ENCODE measurements at places on chromosomes 11 and 22. TPM values are rescaled to one million over a fixed set of nuclear protein-coding genes. Genes with fewer than 3 reads are reported as not detected.

DNA sequence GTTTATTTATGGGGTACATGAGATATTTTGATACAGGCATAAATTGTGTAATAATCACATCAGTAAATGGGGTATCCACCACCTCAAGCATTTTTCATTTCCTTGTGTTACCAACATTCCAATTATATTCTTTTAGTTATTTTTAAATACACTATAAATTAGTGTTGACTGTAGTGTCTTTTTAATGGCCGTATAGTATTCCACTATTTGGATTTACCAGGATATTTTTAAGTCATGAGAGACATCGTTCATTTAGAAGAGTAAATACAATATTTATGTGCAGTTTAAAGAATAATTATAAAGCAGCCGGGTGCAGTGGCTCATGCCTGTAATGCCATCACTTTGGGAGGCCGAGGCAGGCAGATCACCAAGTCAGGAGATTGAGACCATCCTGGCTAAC, 6.2 kb upstream of the SPI1 start:
- DNase-seq = no peak

The PDGFB gene
- 18.6 TPM for polyA plus RNA-seq

The OR8G1 gene
- polyA plus RNA-seq = not detected

The INSC gene
- polyA plus RNA-seq = 1.8 TPM

- no peak for DNase-seq
Observed at GRCh38 chr22:40006641-40007040, 11.9 kb downstream of the FAM83F start.

GRCh38 chr22:24400726-24401596, 26.4 kb upstream of the ADORA2A start:
- no peak for DNase-seq

DNA sequence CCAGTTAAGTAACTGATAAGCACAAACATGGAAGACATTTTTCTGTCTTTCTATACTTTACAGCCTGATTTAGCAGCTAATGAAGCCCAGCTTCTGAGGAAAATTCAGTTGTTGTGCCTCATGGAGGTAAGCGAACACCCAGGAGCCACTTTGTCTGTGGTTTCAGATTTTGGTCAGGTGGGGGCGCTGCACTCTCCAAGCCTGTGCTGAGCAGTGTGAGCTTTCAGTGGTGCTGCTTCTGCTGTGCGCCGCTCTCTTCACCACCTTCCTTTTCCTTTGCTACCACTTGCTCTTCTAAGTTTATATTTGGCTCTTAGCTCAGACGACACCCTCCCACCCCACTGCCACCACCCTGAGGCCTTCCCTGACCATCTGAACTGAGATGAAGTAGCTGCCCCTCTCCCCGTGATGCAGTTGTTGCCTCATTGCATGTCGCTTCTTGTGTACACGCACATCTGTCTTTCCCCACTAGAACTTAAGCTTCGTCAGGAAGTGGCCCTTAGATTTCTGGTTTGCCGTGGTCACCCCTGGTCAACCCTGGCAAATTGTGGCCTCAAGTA, 14.0 kb downstream of the PSMD13 start:
- DNase-seq = peak; percentile 20

The ZBTB16 gene
- polyA plus RNA-seq = 6.8 TPM

- DNase-seq = no peak
Observed at GRCh38 chr11:111351374-111352055, 27.6 kb downstream of the POU2AF1 start.

- peak; percentile 38 for DNase-seq
Observed at GRCh38 chr22:19912271-19912999, 29.1 kb upstream of the COMT start.

The OSM gene
- polyA plus RNA-seq = 0.36 TPM

GRCh38 chr11:6771926-6772893, at the start of gene OR2AG2:
Gene OR2AG2, minus strand, starts transcription at chr11:6771976. Its CDS starts 3,019 bp downstream, at chr11:6768957.
- peak; percentile 7 for DNase-seq

The HORMAD2 gene
- not detected for polyA plus RNA-seq

The NLRP14 gene
- 0.08 TPM for polyA plus RNA-seq

DNA sequence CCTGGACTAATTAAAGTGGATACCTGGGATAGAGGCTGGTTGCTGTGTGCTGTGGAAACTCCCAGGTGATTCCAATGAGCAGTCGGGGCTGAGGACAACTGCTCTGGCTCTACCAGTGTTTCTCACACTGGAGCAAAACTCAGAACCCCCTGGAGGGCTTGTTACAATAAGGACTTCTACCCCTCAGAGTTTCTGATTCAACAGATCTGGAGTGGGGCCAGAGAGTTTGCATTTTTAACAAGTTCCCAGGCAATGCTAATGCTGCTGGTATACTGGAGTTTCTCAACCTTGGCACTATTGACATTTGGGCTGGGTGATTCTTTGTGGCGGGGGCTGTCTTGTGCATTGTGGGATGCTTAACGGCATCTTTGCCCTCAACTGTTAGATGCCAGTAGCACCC, 353.7 kb downstream of the MIAT start:
- DNase-seq = no peak

DNA sequence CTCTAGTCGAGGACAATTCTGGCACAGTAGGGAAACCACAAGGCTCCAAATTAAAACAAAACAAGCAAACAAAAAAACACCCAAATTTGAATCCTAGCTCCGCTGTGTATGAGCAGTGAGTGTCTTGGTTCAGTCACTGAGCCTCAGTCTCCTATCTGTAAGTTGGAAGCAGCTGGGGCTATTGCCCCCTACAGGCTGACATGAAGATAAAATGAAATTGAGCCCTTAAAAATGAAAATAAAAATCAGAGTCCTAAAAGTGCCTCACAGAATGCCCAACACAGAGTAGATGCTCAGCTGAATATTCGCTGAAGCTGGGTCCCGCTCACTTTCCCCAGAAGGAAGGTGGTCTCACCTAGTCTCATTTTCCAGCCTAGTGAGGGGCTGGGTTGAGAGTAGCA, 65.2 kb downstream of the PDE2A start:
- DNase-seq = no peak

- DNase-seq = no peak
Observed at GRCh38 chr22:36465232-36466021, 16.0 kb downstream of the TXN2 start.

The GDPD4 gene
- 0.24 TPM for polyA plus RNA-seq

- DNase-seq = no peak
Observed at GRCh38 chr22:27996981-27997380, 77.9 kb upstream of the PITPNB start.

All from muscle of arm (tissue), 14 donors.